Hindlimb muscle (tissue), 1 donor: ENCODE measurements at places on chromosomes 13 and 19. TPM values are rescaled to one million over a fixed set of nuclear protein-coding genes. Genes with fewer than 3 reads are reported as not detected.

The RNF17 gene
- 0.40 TPM for polyA plus RNA-seq

The CEACAM20 gene
- not detected for polyA plus RNA-seq

The CCDC97 gene
- 39.8 TPM for polyA plus RNA-seq

The SYNGR4 gene
- not detected for polyA plus RNA-seq

The AKAP8L gene
- 91.1 TPM for polyA plus RNA-seq

The MIR17HG gene
- polyA plus RNA-seq, result 2.7 TPM
